ENCODE measurements at places on chromosomes 5 and 9.

DNA sequence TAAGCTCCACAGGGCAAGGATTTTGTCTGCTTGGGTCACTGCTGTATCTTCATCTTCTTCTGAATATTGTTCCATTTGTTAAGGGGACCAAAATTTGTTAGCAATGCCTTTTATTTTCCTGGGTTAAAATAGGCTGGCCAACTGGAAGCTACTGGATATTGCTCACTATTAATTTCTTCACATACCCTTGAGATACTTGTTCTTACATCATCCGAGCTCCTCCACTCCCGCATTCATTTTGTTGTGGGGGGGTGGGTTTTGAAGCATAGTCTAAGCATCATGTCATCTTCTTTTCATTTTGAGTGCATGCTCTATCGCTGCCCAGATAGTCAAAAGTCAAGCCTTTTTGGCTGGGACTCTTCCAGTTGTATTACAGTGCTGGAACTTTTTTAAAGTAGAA is 42.5 kb upstream of the PIK3R1 start:
- DNase-seq, result no peak

GRCh38 chr5:141958113-141958512 is at the start of gene PCDH12:
Gene PCDH12 (minus strand): TSS chr5:141958202. CDS start chr5:141957851, 351 bp downstream.
- peak; percentile 14 for DNase-seq

DNA sequence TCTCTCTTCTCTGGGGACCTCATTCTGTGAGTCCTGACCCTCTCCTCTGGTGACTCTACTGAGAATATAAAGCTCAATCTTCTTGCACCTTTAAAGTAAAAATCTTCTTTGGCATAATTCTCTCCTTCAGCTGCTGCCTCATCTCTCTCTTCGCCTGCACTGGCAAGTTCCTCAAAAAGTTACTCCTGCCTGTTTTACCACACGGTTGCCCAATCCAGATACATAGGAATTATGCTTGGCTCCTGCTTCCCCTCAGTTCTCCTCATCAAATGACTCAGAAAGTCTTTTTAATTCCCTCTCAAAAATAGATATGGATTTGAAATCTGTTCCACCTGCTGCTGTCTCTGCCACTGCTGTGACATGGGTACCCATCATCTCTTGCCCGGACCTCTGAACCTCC is 14.4 kb upstream of the HRCT1 start:
- DNase-seq, result no peak

DNA sequence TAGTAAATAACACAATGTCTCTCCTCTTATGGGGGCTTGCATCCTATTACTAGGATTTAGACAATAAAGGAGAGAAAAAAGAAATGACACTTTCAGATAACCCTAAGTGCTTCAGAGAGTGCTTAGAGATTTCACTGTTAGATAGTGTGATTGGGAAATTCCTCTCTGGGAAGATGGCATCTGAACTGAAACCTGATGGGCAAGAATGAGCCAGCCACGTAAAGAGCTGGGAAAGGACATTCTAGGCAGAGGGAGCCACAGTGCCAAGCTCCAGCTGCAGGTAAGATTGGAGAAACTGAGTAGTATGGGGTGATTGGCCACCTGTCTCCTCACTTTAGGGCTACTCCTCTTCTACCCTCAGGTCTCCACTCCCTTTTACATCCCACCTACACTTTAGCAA is 14.5 kb downstream of the CDO1 start:
- no peak for DNase-seq

GRCh38 chr5:150329038-150329437 is 26.3 kb upstream of the ARSI start:
- no peak for DNase-seq

- DNase-seq, result no peak
Observed at GRCh38 chr5:75885321-75885720, 168.1 kb upstream of the POC5 start.

- DNase-seq, result no peak
Observed at GRCh38 chr5:90171466-90171865, 238.1 kb downstream of the CETN3 start.

GRCh38 chr5:29085142-29085541 is 2046.8 kb upstream of the CDH9 start:
- DNase-seq, result no peak

GRCh38 chr9:120153258-120153657 is 426.7 kb downstream of the CDK5RAP2 start:
- DNase-seq, result no peak

GRCh38 chr9:132044176-132044875 is 35.3 kb downstream of the MED27 start:
- DNase-seq, result no peak

Data from RPMI7951 (cell line).